ENCODE measurements at places on chromosomes 5 and 9. TPM values are rescaled to one million over a fixed set of nuclear protein-coding genes. Genes with fewer than 3 reads are reported as not detected.

- no peak for DNase-seq
These were observed 512 bp downstream of the PLK2 start for GRCh38 chr5:58459146-58460001.

DNA sequence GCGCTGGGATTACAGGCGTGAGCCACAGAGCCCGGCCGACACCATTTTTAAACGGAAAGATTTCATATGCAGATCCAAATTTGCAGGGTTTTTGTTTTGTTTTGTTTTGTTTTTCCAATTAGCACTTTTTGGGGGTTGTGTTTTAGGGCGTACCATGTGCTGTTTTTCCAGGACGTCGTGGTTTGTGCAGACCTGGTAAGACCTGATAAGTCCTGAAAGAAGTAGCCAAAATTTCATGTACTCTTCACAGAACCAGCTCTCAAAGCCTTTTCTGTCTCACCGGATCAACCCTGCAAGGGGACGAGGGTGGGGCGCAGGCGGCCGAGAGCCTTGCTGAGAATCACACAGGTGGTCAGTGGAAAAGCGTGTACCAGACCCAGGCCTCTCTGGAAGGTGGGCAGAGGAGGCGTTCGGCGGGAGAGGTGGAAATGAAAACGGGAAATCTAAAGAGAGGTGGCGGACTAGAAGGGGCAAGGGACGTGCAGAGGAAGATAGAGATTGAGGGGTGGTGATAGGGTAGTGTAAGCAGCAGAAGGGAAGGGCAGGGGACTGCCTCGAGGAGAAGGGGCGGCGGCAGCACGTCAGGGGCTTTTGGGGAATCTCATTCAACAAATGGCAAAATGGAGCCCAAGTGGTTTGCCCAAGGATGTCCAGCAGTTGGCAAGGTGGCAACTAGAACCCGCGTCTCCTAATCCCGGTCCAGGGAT lies 1.1 kb upstream of the FAF2 start:
- no peak for DNase-seq

Gene SHOC1
- total RNA-seq = not detected

GRCh38 chr5:163964671-163965070 lies 459.3 kb downstream of the MAT2B start:
- no peak for DNase-seq

DNA sequence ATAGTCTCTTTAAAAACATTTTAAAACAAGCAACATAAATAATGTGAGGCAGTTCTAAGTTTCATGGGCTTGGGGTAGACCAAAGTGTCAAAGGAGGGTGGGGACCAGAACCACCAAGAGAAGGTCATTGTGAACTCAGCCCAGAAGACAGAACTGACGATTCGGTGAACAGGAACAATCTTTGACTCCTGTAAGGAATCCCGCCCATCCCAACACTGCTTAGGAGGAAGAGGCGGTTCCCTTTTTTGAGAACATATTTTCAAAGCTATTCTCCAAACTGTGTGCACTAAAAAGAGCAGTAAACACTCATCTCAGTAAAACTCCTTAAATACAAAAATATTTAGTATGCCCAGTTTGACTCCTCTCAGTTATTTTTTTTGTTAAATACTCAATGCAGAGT lies 176.5 kb upstream of the TLE4 start:
- DNase-seq = no peak

Measured in omental fat pad (tissue), 4 donors.